A549 (cell line): ENCODE measurements at places on chromosomes 7 and 10.
A peak's percentile ranks its signal among the peaks of the same experiment; 100 is the strongest.

- DNase-seq, result no peak
These were observed 9.1 kb upstream of the DMBT1 start for GRCh38 chr10:122551450-122551849.

DNA sequence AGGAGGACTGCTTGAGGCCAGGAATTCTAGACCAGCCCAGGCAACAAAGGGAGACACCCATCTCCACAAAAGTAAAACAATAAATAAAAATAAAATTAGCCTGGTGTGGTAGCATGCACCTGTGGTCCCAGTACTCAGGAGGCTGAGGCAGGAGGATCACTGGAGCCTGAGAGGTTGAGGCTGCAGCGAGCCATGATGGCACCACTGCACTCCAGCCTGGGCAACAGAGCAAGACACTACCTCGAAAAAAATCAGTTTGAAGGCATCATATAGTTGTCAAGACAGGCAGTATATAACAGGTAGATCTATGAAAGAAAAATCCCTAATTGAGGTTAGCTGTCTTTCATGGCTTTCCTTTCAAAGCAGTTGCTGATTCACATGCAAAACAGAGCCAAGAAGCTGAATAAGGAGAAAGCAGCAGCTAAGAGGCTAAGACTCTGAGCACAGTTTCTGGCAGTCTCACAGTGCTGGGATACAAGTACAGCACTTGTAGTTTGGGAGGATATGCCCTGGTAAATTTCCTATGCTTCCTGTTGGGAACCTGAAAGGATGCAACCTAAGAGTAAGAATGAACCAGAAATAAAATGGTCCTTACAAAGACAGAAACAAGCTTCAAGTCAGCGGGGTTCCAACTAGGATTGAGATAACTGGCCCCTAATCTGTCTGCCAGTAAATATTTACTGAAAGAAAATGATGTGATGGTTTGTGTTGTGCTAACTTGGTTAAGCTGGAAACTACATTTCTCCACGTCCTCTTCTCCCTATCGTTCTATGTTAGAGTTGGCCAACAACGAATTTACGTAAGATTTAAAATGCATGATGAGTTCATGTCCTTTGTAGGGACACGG lies 368.5 kb upstream of the HPS1 start:
- DNase-seq, result no peak

DNA sequence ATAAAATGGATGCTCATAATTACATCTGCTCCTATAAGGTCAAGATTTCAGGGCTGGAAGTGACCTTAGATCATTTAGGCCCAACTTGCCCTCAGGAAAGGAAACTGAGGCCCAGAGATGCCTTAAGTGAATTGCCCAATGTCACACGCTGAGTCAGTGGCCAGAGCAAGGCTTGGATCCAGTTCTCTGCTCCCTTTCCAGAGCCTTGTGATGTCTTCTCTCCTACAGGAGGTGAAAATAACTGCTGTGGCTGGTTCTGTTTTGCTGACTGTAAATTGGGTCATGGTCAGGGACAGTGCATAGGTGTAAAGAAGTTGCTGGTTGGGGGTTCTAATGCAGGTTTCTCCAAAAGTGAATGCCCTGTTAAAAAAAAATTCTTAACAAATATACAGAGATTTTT lies 91.3 kb downstream of the TCF7L2 start:
- DNase-seq, result no peak

DNA sequence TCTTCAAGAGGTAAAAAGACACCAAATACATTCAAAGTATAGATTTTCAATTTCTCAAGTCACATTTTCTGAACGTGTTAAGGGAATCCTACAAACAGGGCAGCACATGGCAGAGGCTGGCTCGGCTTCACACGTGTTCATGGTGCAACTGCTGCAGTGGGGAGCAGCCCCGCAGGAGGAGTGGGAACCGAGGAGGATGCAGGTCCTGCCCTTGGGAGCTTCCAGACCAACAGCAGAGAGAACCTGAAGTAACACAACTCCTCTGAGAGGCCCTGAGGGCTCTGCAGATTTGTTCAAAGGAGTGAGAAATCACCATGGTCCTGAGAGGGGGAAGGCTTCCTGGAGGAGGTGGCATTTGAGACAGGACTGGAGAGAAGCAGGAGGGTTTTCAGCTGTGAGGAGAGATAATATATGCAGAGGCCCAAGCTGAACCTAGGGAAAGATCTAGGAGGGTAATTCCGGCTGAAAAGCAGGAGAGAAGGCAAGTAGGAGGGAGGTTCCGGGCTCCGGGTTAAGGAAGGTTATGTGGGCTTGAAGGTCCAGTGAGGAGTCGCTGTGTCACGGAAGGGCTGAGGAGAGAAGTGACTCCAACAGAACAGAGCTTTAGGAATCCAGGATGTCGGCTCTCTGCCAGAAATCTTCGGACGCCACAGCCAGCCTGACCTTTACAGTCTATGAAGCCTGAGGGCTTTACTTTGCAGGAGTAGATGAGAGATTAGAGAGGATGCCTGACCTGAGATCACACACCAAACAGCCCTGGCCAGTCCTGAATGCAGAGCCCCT lies 77.5 kb downstream of the GPR26 start:
- peak; percentile 7 for DNase-seq

GRCh38 chr7:150740053-150740452 lies 2.8 kb downstream of the GIMAP5 start:
- no peak for DNase-seq

DNA sequence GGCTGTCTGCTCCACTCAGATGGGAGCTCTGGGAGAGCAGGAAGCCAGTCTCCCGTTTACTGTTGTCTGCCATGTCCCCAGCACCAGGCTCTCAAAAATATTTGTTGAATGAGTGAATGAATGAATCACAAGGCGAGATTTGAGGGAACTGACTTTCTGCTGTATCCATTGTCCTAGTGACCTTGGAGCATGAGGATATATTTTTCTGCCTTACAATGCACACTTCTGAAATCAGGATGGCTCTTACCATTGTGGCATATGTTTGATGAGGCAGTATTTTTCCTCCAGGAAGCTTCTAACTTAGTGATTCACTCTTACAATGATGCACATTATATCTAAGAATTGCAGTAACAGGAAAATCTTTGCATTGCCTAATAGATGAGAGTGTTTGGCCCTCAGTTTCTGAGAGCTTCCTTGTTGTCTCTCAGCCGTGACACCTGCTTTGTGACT lies 136.4 kb downstream of the RPS24 start:
- DNase-seq, result peak; percentile 12

DNA sequence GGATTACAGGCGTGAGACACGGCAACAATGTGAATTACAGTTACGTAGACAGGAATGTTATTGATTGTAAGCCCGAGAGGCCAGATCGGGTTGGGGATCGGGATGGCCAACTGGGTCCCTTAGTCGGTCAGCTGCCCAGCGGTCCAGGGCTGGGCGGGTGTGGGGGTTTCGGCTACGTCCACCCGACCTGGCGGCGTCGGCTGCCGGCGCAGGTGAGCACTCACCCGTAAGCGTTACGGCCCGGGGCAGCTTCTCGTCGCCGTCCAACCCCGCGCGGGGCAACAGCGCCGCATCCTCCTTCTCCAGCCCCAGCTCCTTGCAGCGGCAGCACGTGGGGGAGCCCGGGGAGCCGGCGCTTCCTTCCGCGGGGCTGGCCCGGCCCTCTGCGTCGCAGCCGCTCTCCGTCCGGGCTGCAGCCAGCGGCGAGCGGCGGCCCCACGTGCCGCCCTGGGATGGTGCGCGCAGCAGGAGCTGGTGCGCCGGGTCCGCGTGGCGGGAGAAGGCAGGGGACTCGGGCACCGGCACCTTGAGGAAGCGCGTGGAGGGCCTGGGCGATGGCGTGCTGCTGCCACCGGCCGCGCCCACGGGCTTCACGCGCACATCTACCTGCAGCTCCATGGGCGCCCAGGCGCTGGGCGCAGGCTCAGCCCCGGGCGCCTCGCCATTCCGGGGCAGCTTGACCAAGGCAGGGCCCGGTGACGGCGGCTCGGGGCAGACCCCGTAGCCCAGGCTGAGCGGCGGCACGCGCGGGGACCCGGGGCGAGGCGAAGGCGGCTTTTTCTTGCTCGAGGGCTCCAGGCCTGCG lies 609 bp downstream of the KLRG2 start:
- no peak for DNase-seq

DNA sequence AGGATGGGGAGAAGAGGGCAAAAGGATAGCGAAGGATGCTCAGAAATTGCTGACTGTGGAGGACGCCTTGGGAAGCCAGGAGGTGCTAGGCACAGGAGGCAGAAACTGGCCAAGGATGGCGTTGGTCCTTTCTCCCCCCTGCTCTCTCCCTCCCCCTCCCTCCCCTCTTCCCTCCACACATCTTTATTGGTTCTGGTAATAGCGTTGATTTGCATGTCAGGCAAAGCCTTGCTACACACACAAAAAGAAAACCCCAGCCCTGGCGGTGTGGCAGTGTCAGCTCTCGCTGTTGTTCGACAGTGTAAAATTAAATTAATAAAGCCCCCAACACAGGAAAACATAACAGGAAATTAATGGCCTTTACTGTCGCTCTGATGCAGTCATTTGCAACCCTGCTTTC lies 47.2 kb downstream of the PAX2 start:
- no peak for DNase-seq

DNA sequence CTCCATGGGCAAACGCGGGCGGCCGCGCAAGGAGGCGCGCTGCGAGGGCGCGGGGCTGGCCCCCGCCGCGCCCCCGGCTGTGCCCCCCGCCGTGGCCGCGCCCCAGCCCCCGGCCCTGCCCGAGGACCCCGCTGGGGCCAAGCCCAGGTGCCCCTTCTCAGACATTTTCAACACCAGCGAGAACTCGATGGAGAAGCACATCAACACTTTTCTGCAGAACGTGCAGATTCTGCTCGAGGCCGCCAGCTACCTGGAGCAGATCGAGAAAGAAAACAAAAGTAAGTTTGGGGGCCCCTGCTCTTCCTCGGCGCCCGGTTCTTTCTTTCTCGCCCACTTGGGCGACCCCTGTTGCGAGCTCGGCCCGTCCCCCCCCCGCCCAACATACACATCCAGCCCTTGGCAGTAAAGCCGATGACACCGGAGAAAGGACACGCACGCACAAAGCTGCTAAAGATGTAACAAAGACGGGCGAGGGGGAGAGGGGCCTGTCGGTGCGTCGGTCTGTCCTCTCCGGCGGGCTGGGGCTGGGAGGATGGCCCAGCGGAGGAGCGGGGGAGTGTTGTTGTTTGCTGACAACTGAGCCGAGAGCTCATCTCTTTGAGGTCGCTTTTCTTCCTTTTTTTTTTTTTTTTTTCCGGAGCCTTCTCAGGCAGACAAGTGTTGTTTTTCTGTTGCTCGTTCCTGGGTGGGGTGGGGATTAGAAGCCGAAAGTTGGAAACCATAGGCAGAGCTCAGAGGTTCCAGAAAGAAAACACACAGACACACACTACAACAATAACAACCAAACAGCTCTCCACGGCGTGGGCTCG lies 604 bp downstream of the MXI1 start:
- DNase-seq, result peak; percentile 31

GRCh38 chr7:157268540-157268939 lies 68.3 kb upstream of the DNAJB6 start:
- no peak for DNase-seq

GRCh38 chr10:119656760-119657159 lies 5.6 kb downstream of the BAG3 start:
- no peak for DNase-seq

- no peak for DNase-seq
These were observed 38.4 kb downstream of the ZNF518A start for GRCh38 chr10:96168546-96168945.

DNA sequence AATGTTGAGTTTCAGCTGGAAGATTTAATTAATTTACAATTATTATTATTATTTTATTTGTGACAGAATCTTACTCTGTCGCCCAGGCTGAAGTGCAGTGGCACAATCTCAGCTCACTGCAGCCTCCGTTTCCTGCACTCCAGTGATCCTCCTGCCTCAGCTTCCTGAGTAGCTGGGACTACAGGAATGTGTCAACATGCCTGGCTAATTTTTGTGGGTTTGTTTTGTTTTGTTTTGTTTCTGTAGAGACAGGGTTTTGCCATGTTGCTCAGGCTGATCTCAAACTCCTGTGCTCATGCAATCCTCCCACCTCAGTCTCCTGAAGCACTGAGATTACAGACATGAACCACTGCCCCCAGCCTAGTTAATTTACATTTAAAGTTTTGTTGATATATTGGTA lies 93.8 kb upstream of the MEOX2 start:
- DNase-seq, result no peak

- no peak for DNase-seq
These were observed 277.2 kb upstream of the TCERG1L start for GRCh38 chr10:131588704-131589220.

DNA sequence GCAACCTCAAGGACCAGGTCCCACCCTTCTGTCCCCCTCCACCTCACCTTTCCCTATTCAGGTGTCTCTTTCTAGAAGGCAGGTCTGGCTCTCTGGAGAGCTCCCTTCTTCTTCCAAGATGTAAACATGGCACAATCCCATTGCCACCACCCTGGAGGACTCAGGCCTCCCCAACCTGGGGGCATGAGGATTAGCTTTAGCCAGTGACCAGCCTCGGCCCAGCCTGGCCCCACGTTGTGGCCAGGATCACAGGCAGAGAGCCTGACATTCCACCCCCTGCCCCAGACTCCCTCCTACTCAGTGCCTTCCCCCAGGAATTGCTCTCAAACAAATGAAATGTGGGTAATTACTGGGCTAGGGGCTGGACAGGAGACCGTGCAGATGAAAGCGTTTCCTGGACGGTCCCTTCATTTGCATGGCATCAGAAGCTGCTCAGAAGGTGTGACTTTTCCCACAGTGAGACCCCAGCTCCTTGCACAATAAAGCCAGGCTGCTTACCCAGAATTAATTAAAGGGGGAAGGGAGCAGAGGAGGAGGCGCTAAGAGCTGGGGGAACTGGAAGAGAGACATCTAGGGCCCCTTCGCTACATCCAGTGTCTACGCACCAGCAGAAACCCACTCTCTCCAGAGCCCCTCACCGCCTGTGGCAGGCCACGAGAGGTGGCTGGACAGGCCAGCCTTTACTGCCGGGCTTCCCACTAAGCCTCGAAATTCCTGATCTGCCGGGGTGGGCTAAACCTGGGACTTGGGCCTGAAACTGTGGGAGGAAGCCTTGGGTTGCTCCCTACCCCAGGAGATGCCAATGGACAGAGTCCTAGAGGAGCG lies 7.7 kb downstream of the FGF8 start:
- DNase-seq, result no peak
